ENCODE measurements at places on chromosomes 3 and 15. TPM values are rescaled to one million over a fixed set of nuclear protein-coding genes. Genes with fewer than 3 reads are reported as not detected.
A peak's percentile ranks its signal among the peaks of the same experiment; 100 is the strongest.

DNA sequence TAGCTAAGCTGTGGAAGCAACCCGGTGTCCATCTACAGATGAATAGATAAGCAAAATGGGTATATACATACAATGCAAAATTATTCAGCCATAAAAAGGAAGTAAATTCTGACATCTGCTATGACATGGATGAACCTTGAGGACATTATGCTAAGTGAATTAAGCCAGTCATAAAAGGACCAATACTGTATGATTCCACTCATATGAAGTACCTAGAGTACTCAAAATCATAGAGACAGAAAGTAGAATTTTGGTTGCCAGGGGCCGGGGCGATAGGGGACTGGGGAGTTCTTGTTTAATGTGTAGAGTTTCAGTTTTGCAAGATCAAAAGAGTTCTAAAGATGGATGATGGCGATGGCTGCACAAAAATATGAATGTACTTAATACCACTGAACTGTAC lies 10.3 kb downstream of the EID1 start:
- no peak for DNase-seq

Gene DPH6
- 19.7 TPM for total RNA-seq

DNA sequence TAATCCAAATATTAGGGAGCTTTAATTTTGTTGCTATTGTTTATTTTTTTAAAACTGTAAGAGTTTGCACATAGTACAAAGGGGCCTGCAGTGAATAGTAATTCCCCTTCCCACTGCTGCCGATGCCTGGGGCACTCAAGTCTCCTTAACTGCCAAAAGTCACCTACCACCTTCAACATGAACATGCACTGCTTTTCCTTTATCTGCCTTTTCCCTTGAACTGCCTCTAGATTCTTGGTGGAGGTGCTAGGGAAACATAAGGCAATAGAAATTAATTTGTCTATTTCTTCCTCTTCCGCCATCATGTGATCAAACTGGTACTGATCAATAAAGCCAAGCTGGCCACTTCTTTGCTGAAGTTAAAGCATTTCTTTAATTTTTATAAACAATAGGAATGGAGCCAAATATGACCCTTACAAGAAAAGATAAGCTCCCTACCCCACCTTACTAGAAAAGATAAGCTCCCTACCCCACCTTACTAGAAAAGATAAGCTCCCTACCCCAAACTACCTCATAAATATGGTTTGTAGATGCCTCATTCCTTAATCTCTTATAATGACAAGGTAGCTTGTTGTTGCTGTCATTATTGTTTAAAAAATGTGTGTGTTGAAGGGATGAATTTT lies 17.4 kb upstream of the ACAP2 start:
- DNase-seq, result no peak

Gene CYP8B1
- total RNA-seq, result not detected

Gene SI
- total RNA-seq, result not detected

Gene CCDC9B
- 4.4 TPM for total RNA-seq

- DNase-seq, result peak; percentile 64
These were observed 60.8 kb downstream of the TFDP2 start for GRCh38 chr3:142088522-142088921.

GRCh38 chr3:87461443-87461842 lies 185.1 kb upstream of the POU1F1 start:
- DNase-seq, result no peak

DNA sequence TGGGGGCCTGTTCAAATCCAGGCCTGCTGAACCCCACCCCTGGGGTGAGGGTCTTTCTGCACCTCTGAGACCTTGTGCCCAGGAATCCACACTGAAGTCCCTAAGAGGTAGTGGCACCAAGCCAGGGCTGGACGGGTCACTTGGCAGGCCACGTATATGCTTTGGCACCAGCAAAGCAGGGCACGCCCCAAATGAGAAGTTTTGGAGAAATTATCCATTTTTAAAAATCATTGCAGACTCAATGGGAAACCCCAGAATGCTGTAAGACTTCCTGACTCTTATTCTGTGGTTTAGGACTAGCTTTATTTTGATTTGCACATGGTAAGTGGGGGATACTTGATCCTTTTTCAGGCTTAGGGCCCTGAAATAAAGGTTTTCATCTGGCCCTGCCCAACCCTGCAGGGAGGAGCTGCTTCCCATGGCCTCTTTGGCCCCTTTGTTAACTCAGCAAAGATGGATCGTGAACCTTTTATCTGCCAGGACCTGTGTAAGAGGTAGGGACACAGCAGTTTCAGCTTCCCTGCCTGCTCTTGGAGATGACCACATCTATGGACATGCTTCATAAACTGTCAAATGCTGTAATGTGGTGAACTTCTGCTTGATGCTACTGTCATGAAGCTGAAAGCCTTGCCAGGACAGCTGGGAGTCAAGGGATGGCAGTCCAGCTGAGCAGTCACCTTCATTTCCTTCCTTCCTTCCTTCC lies 88.0 kb downstream of the HMG20A start:
- no peak for DNase-seq

All from A172 (cell line).